Stimulated activated CD4-positive, alpha-beta T cell treated with anti-CD3 and anti-CD28 coated beads, Interleukin-4, amount 100 ng/mL, for 4 hours (primary cell): ENCODE measurements at places on chromosomes 7 and 10.

DNA sequence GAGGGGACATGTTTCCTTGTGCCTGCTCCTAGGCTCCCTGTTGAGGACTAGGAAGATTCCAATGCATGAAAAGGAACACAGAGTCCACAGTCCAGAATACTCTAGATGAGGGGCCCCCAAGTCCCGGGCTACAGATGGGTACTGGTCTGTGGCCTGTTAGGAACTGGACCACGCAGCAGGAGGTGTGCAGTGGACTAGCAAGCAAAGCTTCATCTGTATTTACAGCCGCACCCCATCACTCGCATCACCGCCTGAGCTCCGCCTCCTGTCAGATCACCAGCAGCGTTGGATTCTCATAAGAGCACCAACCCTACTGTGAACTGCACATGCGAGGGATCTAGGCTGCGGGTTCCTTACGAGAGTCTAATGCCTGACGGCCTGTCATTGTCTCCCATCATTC is 233.0 kb upstream of the MKLN1 start:
- no peak for DNase-seq

DNA sequence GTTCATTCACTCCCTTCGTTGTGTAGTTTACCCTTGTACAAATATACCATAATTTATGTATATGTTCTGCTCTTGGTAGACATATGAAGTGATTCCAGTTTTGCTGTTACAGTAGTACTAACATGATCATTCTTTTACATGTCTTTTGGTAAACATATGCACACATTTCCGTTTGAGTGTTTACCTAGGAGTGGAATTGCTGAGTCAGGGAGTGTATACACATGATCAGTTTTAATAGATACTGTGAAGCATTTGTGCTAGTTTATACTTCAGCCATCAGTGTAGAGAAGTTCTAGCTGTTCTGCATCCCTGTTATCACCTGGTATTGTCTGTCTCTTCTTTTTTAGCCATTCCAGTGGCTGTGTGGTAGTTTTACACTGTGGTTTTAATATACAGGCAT is 34.5 kb upstream of the CYP26C1 start:
- no peak for DNase-seq

GRCh38 chr10:4202938-4203337 is 417.9 kb upstream of the KLF6 start:
- no peak for DNase-seq

DNA sequence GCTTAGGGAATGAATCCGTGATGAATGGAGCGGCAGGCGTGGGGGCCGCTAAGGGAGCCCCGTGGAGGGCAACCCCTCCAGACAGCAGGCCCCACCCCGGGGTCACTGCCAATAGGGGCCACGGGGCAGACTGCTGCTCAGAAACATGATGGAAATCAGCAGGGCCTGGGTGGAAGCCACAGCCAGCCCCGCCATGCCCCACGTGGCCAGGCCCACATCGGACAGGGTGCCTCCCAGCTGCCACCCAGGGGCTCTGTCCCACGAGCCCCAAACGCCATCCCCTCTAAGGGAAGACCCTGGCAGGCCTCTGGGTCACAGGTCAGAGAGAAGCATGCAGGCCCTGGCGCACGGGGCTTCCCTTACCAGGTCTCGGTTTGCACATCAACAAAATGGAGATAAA is 28.4 kb downstream of the TNRC18 start:
- no peak for DNase-seq

- DNase-seq: no peak
Measured at GRCh38 chr10:78617631-78618030, 451.1 kb upstream of the ZMIZ1 start.

DNA sequence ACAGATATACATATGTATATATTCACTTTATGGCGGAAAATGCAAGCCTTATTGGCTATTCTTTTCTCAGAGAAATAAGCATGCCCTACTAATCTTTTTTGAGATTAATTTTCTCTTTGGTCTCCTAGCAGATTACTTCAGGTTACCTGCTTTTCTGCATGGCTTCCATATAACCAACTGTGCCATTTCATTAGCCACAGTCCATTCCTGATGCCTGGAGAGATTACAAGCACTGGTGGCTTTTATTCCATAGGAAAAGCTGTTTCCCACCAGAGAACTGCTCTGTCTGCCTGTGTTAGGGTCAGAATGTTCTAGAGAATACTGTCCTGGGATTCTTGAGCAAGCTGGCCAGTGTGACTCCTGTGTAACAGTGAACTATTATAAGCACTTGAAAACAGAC is 59.8 kb downstream of the LRRN3 start:
- DNase-seq: no peak

GRCh38 chr10:52284416-52285013 is 29.6 kb upstream of the DKK1 start:
- no peak for DNase-seq

DNA sequence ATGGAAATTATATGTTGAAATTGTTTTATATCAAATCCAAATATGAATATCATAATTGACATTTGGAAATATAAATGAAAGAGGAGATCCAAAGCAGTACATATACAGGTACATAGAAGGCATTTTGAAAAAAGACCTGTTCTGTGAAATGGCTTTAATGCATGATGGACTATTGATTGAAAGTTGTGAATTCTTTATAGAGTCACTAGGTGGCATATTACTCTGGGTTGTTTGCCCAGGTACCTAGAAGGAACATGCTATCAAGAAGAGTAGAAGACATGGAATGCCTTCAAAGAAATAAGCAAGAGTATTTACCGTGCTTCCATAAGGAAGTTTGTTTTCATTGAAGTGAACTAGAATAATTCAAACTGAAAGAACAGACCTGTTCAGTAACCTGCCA is 160.0 kb upstream of the ANK3 start:
- no peak for DNase-seq
